ENCODE measurements at places on chromosomes 12 and 14.

DNA sequence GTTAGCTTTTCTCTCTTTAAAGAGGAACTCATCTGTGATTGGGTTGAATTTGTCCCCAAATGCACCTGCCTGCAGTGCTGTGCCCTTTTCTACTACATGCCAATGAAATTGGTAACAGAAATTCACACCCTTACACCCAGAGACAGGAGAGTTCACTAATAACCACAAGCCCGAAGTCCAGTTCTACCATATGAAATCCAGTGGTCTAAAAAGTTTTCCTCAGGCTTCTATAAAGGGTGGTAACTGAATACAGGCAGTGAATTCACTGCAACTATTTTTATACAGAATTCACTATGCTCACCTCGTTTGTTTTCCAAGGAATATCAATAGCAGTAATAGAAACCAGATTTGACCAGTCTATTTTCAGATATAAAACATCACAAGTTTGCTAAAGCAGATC, 31.5 kb upstream of the SOS2 start:
- no peak for DNase-seq

DNA sequence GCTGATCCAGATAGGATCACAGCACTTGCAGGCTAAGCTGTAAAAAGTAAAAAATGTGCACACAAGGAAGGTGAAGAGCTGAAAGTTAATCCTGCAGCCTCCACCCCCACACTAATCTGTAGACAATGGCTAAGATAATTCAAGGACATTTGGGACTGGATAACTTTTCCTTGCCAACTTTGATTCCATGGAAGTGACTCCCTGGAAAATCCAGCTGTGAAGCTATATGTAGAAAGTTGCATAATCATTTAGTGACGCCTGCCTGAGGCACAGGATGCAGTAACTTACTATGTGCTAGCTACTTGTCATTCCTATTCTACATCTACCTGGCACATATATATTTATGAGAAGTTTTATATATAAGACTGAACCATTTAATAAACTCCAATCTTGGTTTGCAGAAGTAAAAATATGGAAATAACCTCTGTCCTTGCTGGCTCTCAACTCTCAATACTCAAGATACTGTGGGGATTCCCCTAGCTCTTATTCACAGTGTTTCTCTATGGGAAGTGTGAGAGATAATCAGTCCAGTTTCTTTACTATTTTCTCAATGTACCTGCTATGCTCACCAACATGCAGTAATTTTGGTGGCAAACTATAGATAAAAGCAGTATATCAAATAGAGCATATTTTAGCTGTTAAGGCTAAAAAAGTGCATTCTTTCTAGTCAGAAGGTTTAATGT, 14.8 kb downstream of the LDHB start:
- no peak for DNase-seq

GRCh38 chr12:61385771-61386170, 874.4 kb upstream of the USP15 start:
- no peak for DNase-seq

DNA sequence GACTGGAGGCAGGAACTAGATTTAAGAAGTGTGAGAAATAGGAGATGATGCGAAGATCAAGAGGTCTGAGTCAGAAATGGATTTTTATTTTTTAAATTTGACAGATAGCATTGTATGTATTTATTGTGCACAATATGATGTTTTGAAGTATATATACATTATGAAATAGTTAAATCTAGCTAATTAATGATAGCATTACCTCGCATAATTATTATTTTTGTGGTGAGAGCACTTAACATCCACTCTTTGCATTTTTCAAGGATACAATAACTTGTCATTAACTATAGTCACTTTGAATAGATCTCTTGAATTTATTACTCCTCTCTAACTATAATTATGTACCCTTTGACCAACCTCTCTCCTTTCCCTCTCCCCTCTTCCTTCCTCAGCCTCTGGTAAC, 3.7 kb downstream of the SMOC1 start:
- no peak for DNase-seq

DNA sequence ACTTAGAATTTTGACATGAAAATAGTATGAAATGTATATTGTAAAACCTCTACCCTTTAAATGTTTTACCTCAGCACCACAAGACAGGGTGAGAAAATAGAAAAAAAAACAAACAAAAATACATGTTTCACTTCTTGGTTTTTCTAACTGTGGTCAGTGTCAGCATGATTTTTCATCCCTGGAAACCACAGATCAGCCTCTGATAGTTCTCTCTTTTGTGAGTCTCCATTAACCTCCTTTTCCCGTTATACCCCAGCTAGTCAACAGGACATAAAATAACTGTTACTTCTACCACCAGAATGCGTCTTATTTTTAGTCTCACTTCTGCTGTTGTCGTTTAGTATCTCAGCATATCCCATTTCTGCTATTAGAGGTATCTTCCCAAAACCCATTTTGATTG, 48.3 kb upstream of the KCNMB4 start:
- DNase-seq, result no peak

- DNase-seq, result no peak
Measured at GRCh38 chr14:73261075-73261474, 23.8 kb downstream of the PAPLN start.

DNA sequence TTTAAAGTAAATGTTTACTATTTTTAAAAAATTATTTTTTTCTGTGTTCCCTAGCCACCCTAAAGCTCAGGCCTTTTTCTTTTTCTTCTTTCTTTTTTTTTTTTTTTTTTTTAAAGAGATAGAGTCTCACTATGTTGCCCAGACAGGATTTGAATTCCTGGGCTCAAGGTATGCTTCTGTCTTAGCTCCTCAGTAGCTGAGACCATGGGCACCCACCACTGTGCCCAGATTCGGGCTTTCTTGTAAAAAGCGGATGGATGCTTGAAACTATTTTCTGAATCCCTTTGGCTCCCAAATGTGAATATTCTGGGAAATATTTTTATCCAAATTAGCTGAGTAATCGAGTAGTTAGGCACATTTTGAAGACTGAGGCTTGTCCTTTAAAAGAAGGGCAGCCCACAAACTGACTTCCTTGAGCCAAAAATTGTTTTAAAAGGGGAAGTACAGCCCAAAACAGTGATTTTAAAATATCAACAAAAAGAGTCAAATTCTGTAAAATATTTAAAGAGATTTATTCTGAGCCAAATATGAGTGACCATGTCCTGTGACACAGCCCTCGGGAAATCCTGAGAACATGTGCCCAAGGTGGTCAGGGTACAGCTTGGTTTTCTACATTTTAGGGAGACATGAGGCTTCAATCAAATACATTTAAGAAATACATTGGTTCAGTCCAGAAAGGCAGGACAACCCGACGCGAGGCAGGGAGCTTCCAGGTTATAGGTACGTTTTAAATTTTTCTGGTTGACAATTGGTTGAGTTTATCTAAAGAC, 28.8 kb upstream of the HIGD1C start:
- DNase-seq, result no peak

DNA sequence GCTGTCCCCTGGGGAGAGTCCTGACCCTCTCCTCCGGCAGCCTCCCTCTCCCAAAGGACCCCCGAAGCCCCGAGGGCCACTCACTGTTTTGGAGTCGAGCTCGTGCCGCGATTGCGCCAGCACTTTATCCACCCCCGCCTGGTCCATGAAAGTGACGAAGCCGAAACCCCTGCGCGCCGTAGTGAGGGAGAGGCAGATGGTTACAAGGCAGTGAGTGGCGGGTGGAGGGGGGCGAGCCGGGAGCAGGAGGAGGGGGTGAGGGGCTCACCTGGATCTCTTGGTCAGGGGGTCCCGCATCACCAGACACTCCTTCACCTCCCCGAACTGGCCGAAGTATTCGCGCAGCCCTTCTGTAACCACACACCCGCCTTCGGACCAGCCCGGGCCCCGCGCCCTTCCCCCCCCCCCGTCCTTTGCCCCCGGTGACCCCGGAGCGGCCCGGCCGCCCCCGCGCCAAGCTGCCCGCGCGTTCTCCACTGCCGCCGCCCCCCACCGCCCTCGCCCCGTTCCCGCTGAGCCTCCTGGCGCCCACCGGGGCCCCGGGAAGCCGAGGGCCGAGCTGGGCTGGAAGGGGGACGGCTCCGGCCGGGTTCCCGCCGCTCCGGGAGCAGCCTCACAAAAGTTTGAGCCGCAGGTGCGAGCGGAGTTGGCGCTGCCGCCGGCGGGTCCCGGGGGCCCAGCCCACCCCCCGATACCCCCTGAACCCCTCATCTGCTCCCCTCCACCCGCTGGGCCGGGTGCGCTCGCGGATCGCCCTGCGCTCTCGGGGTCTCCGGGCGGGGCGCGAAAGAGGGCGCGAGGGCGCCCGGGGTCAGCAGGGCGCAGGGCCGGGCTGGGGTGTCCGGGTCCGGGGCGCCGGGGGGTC, 808 bp downstream of the MSI1 start:
- DNase-seq, result no peak

DNA sequence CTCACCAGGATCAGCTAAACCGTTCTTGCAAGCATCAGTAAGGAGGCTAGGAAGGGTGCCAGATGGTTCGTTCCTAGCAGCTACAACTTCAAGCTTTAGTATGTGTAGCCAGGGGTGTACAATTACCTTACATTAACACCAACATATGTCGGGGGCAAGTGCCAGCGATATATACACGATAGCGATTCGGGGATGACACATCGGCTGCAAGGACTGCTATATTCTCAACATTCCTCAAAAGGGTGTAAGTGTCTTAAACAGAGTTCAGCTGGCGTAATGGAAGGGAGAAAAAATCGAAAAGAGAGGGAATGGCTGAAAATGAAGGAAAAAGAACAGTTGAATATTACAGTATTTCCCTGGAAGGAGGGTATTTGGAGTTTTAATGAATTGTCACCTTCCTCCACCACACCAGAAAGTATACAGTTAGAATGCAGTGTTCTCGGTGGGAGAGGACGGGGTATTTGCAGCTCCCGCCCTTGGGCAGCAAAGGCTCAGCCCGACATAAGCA, 545 bp downstream of the LIMA1 start:
- DNase-seq, result no peak

All from T-helper 22 cell (primary cell).